Activated naive CD4-positive, alpha-beta T cell treated with anti-CD3 and anti-CD28 coated beads, Interleukin-2, amount 50 U/mL, for 72 hours (primary cell): ENCODE measurements at places on chromosomes 11 and 22. TPM values are rescaled to one million over a fixed set of nuclear protein-coding genes. Genes with fewer than 3 reads are reported as not detected.

The HBE1 gene
- not detected for total RNA-seq

DNA sequence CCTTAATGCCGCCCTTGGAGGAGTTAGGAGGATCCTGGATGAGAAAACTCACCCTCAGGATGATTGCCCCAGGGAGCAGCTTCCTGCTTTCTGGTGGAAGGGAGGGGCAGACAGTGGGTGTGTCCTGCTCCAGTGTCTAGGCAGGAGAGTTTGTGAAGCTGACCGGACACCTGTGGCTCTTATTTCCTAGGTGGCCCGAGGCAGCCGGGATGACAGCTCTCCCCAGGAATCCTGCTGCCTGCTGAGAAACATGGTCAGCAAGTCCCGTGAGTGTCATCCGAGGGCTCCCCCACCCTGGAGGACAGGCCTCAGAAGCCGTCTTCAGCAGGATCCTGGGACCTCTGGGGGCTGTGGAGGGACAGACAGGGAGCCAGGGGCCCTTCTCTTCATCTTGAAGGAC is 50.4 kb downstream of the ST3GAL4 start:
- DNase-seq = no peak

DNA sequence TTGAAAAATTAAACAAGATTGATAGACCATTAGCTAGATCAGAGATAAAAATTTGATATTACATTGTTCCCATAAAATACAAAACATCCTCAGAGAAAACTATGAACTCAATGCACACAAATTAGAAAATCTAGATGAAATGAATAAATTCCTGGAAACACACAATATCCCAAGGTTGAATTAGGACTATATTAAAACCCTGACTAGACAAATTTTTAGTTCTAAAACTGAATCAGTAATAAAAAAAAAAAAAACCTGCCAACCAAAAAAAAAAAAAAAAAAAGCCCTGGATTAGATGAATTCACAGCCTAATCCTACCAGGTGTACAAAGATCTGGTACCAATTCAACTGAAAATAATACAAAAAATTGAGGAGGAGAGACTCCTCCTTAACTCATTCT is 5.5 kb upstream of the OR8K1 start:
- no peak for DNase-seq

DNA sequence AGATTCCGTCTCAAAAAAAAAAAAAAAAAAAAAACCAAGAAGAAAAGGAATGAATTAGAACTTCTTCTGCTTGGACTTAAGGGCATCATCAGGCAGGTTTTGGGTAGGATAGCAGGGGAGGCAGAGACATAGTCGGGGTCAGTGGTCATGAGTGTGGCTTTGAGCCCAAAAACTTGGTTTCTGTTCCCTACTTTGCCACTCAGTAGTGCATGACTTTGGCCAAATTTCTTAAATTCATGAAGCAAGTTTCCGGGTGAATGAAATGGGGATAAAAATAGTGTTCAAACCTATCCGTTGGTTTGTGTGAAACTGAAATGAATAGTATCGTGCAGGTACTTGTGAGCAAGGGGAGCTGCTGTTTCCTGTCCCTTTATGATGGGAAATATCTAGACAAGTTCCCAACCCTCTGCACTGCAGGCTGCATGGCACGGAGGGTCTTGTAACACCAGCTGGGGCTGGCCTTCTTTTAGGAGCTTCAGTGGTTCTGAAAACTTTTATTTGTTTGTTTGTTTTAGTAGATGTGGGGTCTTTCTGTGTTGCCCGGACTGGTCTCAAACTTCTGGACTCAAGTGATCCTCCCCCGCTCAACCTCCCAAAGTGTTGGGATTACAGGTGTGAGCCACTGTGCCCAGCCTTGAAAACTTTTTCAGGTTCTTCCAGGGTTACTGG is 18.4 kb downstream of the NEAT1 start:
- DNase-seq = no peak

DNA sequence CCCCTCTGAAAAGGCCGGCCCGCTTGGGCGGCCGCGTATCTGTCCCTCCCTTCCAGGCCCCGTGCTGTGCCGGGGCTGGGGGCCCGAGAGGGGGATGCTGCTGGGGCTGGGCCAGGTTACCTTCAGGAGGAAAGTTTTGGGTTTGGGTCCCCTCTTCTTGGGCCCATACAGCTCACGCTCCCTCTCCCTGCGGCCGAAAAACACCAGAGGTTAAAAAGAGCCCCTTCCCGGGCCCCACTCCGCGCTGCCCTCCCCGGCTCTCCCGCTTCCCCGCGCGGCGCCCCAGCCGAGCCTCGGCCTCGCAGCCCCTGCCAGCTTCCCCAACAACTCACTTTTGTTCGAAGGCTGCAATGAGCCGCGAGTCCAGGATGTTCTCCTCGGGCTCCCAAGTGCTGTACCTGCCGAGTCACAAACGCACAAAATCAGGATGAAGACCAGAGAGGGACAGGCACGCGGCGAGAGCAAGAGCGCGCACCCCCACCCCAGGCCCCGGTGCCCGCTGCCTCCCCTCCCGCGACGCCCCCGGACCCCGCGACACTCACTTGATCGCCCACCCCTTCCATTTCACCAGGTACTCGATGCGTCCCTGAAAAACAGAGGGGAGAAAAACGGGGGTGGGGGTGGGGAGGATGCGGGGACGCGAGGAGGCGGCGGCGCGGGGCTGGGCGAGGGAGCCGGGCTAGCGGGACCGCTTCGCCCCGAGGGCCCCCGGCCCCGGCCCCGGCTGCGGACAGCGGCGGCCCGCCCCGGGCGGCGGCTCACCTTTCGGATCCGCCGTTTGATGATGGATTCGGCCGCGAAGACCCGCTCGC is 450 bp downstream of the CBX6 start:
- DNase-seq = no peak

GRCh38 chr11:128548649-128549255 is 38.6 kb downstream of the ETS1 start:
- peak; percentile 33 for DNase-seq

GRCh38 chr22:33697640-33698039 is 222.6 kb downstream of the LARGE1 start:
- no peak for DNase-seq

The CATSPERZ gene
- not detected for total RNA-seq

GRCh38 chr11:115360186-115360824 is 143.9 kb downstream of the CADM1 start:
- no peak for DNase-seq

The PACS1 gene
- total RNA-seq = 124 TPM

GRCh38 chr11:1982873-1983600 is 14.6 kb downstream of the H19 start:
- DNase-seq = no peak

- DNase-seq = no peak
Observed at GRCh38 chr11:41379084-41379483, 80.4 kb downstream of the LRRC4C start.

DNA sequence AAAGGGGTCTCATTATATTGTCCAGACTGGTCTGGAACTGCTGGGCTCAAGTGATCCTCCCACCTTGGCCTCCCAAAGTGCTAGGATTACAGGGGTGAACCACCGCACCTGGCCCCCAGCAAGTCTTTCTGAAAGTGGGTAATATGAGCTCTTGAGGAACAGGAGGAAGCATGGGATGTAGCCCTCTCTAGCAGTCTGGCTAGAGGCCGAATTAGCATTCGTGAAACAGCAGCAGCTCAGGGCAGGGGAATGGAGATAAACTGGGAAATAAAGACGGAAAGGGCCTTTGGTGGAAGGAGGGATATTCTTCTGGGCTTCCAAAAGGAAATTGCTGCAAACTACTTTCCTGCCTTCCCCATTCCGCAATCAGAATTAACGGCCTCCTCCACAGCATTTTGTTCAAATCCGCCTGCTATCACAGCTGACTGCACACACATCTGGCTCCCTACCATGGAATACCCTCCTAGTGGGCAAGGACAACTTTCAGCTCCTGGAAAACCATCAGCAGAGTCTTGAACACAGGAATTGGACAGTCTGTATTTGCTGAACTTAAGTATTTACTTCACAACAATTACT is 44.3 kb downstream of the MICAL3 start:
- DNase-seq = no peak

The LINC01488 gene
- not detected for total RNA-seq

The RASSF10 gene
- total RNA-seq = not detected

The SEPTIN5 gene
- 0.41 TPM for total RNA-seq

- no peak for DNase-seq
Observed at GRCh38 chr22:32591620-32592019, 117.0 kb downstream of the FBXO7 start.

DNA sequence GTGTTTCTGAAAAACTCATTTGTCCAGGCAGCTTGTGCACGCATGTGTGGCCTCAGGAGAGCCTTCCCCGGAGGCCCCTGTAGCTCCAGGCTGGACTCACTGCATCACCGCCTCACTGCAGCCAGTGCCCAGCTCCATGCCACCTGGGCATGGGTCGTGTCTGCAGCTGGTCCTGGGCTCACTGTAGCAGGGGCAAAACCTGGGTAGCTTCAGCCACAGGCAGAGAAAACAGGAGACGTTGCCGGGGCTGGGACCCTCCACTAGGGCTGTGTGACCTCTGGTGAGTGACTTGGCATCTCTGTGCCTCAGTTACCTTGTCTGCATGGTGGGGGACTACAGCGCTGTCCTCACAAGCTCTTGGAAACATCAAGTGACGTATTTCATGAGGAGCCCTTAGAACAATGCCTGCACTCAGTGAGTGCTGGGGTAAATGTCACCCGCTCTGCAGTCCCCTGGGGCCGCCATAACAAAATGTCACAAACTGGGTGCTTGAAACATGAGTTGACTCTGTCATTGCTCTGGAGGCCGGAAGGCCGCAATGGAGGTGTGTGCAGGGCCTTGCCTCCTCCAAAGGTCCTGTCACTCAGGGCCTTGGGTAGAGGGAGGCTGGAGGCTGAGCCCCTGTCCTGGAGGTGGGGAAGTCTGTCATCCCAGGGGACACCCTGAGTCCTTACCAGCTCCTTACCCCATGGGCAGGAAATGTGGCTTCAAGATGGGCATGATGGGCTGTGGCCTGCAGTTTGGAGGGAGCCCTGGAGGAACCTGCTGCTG is 488.7 kb downstream of the TBC1D22A start:
- DNase-seq = no peak

DNA sequence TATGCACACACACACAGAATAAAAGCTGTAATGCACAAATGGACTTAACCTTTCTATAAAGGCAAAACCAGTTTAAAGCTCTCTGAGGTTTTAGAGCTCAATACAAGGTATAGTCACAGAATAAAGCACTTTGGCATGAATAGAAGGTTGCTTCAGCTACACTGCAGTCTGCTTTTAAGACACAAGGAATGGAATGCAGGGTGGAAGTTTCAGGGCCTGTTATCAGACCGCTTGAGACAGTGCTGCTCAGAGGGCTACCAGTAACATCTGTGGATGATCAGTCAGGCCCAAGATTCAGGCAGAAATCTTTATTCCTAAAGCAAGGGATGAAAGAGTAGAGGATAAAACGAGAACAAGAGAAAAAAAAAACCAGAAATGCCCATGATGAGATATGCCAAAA is 46.7 kb downstream of the CD44 start:
- DNase-seq = no peak

The DKK3 gene
- total RNA-seq = not detected
